ENCODE measurements at places on chromosomes 11 and 22.

GRCh38 chr11:118128721-118129470 is 23.7 kb downstream of the SCN4B start:
- no peak for DNase-seq

- no peak for DNase-seq
Observed at GRCh38 chr11:131425285-131425684, 54.9 kb downstream of the NTM start.

GRCh38 chr11:70713086-70713835 is 314.9 kb downstream of the CTTN start:
- no peak for DNase-seq

- DNase-seq, result no peak
Observed at GRCh38 chr11:57150454-57150917, 31.3 kb upstream of the LRRC55 start.

DNA sequence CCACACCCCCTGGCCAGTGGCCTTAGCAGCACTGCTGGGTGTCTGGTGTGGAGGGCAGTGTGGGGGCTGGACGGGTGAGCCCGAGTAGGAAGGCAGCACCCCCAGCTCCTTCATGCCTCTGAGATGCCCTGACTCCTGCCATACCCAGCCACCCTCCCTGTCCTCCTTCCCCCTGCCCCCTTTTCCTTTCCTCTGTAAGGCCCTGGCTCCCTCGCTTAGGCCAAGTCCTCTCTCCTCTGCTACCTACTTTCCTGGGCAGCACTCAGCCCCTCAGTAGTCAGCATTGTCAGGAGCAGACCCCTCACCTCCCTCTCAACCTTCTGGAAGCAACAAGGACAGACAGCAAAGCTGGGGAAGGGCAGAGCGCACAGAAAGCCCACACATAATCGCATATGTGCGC is 48.0 kb downstream of the BUD13 start:
- no peak for DNase-seq

- DNase-seq, result no peak
Observed at GRCh38 chr11:33778675-33779074, 4.4 kb upstream of the FBXO3 start.

Data from activated CD8-positive, alpha-beta memory T cell treated with anti-CD3 and anti-CD28 coated beads for 1 hour (primary cell).